ENCODE measurements at places on chromosomes 4 and X.

GRCh38 chr4:89212666-89213381, 94.8 kb downstream of the GPRIN3 start:
- DNase-seq: no peak

DNA sequence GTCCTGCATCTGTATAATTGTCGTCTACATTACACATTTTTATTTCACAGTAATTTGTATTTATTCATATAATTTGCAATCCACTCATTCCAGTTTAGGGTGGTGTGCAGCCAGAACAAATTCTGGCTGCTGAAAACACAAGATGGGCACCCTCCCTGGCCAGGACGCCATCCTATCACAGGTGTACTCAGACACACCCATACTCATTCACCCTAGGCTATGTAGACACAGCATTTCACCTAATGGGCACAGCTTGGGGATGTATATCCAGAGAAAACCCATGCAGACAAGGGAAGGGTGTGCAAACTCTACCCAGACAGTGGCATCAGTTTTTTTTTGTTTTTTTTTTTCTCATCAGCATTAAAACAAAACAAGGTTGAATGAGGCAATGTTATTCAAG, 73.1 kb downstream of the HMGB2 start:
- no peak for DNase-seq

GRCh38 chr4:160257318-160257717, 1154.4 kb downstream of the RAPGEF2 start:
- DNase-seq: no peak

DNA sequence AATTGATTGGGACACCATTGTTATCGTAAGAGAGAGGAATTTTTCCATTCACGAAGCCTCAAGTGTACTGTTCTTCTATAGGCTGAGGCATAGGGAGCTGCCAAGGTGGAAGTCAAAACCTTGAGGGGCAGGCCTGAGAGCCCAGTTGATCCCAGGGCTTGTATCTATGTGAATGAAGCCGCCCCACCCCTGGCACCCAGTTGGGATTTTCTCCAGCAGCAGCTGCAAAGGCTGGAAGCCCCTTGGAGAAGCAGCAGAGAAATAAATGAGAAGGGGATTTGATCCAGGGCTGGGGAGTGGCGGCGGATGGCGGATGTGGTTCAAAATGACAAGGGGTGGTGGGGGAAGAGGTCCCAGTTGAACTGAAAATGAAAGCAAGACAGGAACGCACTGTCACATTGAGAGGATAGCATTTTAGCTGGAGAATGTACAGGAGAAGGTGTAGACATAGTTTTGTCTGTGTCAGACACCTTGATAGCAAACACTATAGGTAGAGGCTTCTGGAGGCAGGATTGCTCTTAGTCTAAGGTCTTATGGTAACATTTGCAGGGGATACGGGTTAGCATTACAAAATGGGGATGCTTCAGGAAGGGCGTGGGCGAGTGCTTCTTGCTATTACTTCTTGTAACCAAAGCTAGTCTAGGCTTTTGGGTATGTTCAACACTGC, 32.6 kb downstream of the DOCK11 start:
- peak; percentile 49 for DNase-seq

DNA sequence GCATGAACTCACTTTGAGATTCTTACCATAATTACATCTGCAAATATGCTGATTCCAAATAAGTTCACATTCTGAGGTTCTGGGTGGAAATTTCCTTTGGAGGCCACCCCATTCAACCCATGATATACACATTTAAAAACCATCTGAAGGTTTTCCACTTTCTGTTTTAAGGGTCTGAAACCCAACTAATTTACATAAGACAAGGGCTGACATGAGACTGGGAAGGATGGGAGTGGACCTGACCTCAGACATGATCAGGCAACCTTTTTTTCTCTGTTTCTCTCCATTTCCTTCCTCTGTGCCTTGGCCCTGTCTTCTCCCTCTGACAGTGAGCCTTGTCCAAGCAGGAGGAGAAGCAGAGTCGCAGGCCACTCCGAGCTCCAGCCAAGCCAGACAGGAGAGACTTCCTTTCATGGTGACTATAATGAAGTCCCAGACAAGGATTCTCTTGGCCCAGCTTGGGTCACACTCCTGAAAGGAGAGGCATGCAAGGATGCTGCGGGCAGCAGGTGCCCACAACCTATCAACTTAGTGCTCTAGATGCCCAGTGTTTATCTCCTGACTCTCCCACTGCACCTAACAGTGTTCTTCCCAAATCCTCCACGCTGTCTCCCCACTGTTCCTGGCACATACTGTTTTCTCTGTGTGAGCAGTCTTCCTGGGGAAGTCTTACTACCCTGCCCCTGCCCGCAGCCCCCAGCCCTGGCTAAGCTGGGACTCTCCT, 39.9 kb downstream of the MSX1 start:
- no peak for DNase-seq

- no peak for DNase-seq
Measured at GRCh38 chr4:168257768-168258167, 60.8 kb downstream of the DDX60 start.

- DNase-seq: no peak
Measured at GRCh38 chr4:95358421-95358820, 190.4 kb downstream of the UNC5C start.

GRCh38 chr4:184408021-184408683, 66.2 kb downstream of the IRF2 start:
- no peak for DNase-seq

DNA sequence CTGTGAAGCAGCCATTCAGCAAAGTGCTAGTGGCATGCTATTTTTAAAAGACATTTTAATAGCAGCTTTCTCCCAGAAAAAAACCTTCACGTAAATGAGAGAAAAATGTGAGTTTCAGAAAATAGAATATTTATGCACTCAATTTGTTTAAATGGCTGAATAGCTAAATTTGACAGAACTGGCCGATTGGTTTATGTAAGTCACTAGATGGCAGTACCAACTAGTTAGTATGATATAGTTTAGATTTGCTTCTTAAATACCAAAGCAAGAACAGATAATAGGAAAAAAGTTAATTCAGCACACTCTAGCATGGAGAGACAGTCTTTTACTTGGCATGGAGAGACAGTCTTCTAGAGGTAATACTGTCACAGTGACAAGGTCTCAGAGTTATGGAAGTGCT, 250.1 kb downstream of the SNCA start:
- no peak for DNase-seq

- no peak for DNase-seq
Measured at GRCh38 chr4:185541251-185541727, 6.0 kb upstream of the PDLIM3 start.

DNA sequence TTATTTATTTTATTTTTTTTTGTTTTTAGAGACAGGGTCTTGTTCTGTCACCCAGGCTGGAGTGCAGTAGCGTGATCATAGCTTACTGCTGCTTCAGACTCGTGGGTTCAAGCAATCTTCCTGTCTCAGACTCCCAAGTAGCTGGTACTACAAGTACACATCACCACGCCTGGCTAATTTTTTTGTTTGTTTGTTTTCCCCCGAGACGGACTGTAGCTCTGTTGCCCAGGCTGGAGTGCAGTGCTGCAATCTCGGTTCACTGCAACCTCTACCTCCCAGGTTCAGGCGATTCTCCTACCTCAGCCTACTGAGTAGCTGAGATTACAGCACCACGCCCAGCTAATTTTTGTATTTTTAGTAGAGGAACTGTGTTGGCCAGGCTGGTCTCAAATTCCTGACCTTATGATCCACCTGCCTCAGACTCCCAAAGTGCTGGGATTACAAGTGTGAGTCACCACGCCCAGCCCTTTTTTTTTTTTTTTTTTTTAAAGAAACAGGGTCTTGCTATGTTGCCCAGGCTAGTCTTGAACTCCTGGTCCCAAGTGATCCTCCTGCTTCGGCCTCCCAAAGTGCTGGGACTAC, 32.2 kb downstream of the COPS4 start:
- DNase-seq: no peak

- DNase-seq: no peak
Measured at GRCh38 chrX:47815901-47816845, 20.5 kb upstream of the ZNF81 start.

DNA sequence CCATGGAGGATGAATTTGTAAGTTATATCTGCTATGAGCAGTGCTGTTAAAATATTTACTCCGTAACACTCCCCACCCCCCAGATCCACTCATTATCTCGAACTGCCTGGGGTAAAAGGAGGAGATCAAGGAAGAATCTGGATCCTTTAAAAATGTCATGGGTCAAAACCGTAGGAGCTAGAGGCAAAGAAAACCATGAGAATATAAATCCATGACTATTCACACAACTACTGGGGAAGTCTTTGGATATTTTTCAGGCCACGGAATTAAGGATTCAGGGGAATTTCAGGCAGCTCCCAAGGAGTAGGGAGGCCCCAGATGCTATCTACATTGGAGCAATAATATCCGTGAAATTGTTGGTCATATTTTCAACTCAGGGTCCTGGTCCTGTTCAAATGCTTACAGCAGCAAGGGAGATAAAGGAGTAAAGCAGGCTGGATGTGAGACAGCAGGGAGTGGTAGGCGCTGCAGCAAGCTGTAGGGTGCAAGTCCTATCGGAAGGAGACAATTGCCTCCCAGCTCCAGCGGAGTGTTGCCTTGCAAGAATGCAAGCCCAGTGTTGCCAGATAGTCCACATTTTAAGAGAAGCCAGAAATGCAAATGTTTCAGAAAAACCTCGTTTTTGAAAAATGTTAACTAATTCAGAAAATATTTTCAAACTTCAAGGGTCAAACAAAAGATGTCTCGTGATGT, 116.2 kb upstream of the KIT start:
- DNase-seq: no peak

Data from activated T-helper 1 cell treated with anti-CD3 and anti-CD28 coated beads, Interleukin-12 subunit alpha, Interleukin-12 subunit beta, Interleukin-2, Interleukin-4 antibody, amounts not matched to agents 30 ng/mL and 10 ng/mL and 1 ng/mL, durations not matched to agents 14 hours and 24 hours and 36 hours (primary cell).